Astrocyte of the spinal cord (primary cell): ENCODE measurements at places on chromosomes 11 and 22.
A peak's percentile ranks its signal among the peaks of the same experiment; 100 is the strongest.

- no peak for DNase-seq
These were observed 153.9 kb upstream of the MPPED2 start for GRCh38 chr11:30740091-30740490.

DNA sequence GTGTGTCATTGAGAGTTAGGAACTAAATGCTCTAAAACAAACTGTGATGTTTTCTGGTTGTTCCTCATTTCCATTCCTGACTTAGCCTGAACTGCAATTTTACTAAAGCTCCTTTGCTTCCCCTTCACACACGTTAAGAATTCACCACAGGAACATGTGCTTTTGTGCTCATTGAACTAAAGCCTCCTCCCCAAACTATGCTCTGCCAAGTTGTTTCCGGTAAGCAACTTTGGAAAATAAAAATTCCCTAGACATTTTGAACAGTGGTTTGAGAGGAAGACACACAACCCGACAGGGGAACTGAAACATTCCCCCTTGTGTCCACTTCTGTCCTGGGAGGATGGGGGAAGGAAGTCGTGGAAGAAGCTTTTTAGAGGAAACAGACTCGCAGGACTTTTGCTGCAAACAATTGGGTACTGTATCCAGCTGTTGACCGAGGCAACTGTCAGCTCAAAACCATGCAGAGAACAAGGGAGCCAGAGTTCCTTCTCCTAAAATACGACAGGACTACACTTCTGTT is 66.9 kb downstream of the GAB2 start:
- peak; percentile 66 for DNase-seq

- DNase-seq, result no peak
These were observed 44.3 kb downstream of the SCGB1A1 start for GRCh38 chr11:62463121-62463542.

- DNase-seq, result no peak
These were observed 78.9 kb downstream of the PDE3B start for GRCh38 chr11:14722496-14722895.

DNA sequence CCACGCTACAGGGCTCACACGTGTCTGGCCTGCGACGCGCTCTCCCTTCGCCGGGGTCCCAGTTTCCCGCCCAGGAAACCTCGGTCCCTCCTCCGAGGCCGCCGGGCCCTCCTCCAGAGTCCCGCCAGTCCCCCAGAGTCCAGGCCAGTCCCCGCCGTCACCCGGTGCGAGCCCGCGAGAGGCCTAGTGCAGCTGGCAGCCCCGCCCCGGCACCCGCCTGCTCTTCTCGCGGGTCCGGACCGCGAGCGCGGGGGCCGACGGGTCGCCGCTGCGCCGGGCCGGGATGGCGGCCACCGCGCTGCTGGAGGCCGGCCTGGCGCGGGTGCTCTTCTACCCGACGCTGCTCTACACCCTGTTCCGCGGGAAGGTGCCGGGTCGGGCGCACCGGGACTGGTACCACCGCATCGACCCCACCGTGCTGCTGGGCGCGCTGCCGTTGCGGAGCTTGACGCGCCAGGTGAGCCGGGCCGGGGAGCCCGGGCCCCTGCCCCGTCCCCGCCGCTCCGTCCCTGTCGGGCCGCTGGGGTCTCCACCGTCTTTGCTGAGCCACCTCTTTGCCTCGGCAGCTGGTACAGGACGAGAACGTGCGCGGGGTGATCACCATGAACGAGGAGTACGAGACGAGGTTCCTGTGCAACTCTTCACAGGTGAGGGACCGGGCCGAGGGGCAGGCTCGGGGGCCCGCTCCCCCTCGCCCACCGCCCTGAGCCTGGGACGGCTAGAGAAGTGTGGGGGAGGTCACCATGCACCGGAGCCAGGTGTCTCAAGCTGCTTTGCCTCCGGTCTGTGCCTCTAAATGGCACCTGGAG is at the start of gene PTPMT1:
PTPMT1 (plus strand) TSS at position 260 of the 809 bp plus-strand sequence; CDS start at position 284, 24 bp downstream.
- DNase-seq, result peak; percentile 61

DNA sequence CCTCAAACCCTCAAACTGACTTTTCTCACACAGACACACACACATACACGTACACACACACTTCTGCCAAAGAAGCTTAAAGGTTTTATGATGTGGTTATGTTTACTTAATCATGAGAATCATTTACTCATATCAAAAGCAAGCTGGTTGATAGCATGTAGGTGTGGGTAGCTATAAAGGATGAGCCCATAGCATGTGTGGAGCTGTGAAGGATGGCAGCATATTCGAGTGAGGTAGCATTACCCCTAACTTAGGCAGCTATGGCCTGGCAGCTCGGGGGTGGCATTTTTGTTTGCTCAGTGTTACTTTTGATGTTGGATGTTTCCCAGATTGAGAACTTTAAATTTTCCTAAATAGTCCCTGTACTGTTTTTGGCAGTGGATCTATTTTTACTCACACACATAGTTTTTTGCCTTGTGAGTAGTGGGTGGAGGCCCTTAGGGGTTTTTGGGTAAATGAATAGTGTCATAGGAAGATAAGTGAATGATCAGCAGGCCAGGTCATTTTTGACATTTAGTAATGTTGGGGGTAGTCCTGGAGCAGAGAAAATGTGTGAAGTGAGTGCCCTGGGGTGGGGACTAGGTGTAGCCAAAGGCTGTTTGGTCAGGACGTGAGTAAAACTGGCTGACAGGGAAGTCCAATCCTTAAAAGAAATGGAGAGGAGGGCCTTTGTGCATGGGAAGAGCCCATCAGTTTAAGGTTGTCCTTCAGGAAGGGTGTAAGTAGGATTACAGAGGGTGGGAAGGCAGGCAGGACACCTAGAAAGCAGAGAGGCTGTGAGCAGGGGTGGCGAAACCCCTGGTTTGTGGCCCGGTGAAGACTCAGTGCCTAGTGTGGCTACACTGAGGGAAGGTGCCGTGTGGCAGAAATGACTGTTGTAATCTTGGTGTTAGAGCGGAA is 7.1 kb downstream of the YWHAH start:
- DNase-seq, result no peak

DNA sequence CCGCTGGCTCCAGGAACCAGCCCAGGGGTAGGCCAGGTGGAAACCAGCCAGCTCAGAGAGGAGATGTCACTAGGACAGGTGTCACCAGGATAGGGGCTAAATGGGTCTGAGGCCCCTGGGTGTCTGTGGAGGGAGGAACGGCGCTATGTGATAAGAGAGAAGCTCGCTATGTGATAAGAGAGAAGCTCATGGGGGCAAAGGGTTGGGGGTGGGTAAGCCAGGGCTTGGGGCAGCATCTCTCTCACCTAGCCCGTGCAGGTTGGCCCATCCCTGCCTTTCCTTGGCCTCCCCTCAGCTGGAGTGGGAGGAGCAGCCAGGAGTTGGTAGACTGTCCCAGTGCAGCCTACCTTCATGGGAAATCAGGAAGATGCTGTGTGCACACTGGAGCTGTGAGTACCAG is 26.5 kb upstream of the SUSD2 start:
- DNase-seq, result no peak

DNA sequence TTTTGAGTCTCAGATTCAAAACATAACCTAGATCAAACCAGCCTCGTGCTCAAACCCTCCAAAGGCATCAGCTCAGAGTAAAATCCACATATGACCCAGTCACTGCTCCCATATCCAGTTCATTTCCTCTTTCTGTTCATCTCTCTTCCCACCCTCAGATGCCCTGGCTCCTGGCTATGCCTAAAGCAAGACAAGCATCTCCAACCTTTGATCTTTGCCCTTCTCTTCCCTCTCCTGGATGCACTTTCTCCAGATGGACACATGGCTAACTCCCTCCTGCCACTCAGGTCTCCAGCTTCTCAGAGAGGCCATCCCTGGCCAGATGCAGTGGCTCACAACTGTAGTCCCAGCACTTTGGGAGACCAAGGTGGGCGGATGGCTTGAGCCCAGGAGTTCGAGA is 14.3 kb upstream of the CREB3L1 start:
- no peak for DNase-seq

DNA sequence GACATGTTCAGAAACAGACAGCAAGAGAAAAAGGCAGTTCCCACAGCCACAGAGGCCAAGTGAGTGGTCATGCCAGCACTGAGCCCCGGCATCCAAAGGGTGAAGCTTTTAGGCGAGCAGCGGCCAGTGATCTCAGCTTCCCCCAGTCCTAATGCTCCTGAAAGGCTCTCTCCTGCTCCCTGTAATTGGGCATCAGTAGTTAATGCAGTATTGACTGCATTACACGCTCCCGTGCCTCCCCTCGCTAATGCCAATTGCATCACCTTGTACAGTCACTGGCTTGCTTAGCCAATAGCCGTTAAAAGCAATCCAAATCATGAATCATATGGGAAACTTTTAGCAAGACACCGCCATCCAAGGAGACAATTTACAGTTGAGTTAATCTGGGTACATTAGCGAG is 4.9 kb downstream of the LMO1 start:
- DNase-seq, result peak; percentile 24

GRCh38 chr11:93132836-93133235 is 65.0 kb downstream of the SLC36A4 start:
- DNase-seq, result peak; percentile 3

DNA sequence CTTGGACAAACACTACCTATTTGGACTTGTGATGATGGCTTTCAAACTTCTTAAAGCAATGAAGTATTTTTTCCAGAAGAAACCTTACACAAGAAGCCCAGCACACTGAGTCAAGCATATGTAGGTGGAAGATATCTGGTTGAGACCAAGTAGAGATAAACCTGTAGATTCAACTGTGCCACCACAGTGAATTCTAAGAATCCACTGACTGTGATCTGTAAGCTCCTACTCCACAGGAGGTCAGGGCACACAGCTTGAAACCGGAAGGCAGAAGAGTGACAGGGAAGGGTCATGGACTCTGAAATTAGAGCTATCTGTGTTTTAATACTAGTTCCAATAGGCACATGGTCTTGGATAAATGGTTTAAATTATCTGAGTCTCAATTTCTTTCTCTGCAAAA is 404.5 kb downstream of the ETS1 start:
- no peak for DNase-seq

DNA sequence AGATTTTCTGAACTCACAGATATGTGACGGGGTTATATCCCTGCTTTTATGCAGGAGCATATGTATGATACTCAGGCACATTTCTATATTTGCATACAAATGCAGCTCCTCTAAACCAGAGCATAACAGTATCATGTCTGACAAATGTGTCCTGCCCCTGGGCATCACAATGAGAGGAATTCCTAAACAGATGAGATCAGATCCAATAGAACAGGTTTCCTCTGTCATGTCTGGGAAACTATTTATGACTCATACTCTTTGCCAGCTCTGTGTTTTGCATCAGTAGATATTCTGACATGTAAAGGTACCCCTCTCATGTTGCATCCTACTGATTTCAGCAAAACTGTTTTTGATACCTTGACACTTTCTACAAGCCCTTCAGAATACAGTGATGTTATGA is 29.4 kb downstream of the SYT9 start:
- no peak for DNase-seq

DNA sequence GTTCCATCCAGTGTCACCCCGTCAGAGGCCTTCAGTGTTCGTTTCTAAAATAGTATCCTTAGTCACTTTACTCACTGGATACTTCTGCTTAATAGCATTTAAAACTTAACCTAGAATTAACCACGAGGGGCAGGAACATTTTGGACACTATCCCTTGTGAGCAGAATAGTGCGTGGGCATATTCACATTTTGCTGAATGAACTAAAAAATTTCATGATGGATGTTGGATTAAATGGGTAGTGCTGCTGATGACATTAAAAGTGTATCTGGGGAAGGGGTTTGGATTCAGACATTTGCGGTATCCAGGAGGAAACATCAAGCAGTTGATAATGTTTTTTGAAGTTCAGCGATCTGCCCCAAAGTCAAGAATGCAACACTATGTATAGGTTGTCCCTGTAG is 750 bp upstream of the NAT10 start:
- DNase-seq, result no peak

- DNase-seq, result peak; percentile 74
These were observed 2.9 kb downstream of the C1QTNF5 start for GRCh38 chr11:119337581-119338317.

DNA sequence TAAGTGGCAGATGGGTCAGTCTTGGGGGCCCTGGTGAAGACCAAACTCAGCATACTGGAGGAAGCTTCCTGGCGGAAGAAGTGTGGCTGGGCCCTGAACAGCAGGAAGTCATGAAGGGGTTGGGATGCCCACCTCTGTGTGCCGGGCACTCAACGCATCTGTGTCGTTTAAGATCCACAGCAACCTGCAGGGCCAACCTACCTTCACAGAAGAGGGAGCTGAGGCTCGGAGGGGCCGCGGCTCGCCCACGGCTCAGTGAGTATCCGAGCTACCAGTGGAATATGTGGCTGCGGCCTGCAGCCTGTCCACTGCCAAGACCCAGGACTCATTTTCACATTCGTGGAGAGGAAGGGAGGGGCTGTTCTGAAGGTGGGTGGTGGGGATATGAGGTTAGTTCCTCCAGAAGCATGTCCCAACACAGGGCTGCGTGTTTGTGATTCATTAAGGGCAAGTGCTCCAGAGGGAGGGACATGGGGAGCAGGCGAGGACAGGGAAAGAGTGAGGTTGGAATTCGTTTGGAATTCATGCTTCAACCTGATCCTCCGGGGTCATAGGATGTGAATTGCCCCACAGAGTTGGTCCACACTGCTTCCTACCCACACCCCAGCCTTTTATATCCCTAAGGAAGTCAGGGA is 99.6 kb downstream of the MPPED1 start:
- DNase-seq, result no peak

DNA sequence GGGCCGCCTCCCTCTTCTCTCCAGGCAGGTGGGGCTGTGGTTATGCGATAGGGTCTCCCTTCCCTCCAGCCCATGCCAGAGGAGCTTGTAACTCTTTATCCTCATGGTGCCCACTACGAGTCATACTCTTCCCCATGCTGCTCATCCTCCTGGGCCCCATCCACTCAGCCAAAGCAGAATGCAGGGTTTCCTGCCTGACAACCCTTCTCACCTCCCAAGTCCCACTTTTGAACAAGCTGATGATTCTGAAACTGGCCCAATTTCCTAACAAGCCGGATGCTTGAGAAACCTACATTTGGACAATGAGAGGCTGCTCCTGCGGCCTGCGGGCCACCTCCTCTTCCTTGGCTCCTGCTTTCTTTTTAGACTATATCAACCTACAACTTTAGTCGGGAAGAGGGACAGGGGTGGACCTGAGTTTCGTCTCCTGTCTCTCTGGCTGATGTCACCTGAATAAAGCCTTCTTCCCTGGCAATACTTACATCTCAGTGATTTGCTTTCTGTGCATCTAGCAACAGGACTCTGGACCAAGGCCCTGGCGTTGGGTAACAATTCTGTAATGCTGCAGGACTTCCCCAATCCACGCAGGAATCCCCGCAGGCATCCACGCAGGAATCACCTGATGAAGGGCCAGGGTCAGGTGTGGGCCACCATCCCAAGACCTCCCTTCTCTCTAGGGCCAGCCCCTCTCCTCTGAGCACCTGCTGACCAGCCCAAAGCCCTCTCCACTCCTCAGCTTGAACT is 1.5 kb upstream of the NDUFS8 start:
- DNase-seq, result no peak

- DNase-seq, result no peak
These were observed 61.6 kb upstream of the CDON start for GRCh38 chr11:126124231-126124661.

GRCh38 chr11:59272771-59273372 is 60.1 kb upstream of the MPEG1 start:
- DNase-seq, result no peak

DNA sequence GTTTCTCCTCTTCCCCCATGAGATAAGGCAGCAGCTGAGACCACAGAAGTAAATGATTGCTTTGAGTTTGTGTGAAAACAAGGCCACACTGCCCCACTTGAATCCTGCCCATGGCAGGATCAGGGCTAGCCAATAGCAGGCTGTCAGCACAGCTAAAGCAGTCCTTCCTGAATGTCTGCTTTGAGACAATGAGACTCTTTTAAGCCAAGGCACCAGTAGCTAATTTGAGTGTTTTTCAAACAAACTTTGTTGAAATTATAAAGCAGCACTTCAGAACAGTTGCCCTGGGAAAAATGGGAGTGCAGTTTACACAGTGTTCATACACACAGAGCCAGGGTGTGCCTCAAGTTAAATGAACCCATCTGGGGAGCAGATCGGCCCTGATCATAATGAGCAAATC is 103.5 kb upstream of the OR5AK2 start:
- no peak for DNase-seq
